ENCODE measurements at places on chromosomes 11 and 22. TPM values are rescaled to one million over a fixed set of nuclear protein-coding genes. Genes with fewer than 3 reads are reported as not detected.

DNA sequence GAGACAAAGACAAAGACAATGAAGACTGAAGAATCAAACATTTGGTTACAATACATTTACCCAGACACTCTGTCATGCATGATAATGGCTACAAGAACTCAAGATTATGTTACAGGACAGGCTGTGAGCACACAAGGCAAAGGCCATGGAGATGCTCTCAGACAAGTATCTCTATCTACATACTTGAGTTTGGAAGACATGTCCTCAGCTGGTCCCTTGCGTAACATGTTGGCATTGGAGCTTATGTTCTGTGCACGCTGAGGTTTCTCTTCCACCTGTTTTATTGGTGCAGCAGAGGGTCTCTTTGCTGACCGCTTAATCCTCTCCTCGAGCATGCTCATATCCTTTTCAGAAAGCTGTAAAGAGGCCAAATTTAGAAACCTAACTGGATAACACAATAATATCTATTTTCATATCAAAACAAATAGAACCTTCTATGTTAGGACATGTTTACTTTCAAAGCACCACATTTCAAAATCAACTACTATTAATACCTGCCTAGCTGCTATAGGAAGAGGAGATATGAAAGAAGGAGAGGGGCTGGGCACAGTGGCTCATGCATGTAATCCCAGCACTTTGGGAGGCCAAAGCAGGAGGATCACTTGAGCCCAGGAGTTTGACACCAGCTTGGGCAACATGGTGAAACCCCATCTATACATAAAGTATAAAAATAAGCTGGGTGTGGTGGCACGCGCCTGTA, 41.6 kb downstream of the F2 start:
- DNase-seq = no peak

- DNase-seq = no peak
Observed at GRCh38 chr22:32327596-32328171, 30.0 kb upstream of the RFPL3 start.

- DNase-seq = peak; percentile 23
Observed at GRCh38 chr11:75635066-75635862, 33.6 kb downstream of the MAP6 start.

DNA sequence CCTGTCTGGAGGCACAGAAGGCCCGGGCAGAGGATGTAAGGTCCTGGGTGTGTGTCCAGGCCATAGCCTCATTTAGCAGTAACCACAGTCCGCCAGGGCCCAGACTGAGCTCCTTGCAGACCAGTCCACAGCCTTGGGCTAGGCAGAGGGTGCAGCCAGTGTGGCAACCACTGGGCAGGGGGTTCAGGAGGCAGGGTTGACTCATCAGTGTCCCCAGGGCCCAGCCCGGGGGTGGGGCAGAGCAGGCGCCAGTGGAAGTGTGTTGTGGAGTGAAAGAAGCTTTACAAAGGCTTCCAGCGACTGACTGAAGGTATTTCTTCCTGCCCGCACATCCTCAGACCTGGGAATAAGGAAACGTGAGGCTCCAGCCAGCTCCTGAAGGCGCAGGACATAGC, 27.7 kb upstream of the WNT11 start:
- peak; percentile 31 for DNase-seq

DNA sequence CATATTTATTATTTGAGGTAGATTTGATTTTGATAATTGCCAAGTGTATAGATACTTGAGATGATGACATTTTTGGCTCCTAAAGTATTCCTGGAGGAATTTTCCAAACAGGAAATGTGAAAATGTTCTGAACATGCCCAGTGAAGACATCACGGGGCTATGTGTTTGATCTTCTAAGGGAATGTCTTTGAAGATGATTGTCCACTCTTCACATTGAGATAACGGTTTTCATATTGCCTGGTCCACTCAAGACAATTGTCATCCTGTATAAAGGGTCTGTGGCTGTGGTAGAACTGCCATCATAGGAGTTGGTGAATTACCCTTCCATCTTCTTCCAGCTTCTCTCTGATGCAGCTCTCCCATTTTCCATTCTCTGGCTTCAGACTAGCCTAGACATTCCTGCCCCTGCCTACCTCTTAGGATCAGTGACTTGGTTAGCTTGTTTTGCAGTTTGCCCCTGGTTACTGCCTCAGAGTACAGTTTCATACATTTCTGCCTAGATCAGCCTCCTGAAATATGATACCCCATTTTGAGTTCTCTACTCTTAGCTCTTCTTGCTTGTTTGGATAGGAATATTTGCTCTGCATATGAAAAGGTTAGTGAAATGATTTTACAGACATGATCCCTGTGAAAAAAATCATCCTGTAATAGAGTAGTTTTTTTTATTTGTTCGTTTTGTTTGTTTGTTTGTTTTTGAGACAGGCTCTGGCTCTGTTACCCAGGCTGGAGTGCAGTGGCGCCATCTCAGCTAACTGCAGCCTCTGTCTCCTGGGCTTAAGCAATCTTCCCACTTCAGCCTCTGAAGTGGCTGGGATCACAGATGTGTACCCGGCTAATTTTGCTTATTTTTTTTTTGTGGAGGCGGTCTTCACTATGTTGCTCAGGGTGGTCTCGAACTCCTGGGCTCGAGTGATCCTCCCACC, 111.4 kb upstream of the SORL1-AS1 start:
- DNase-seq = no peak

GRCh38 chr22:39917197-39917643, 16.3 kb downstream of the GRAP2 start:
- no peak for DNase-seq

GRCh38 chr11:33063326-33063881, 24.0 kb downstream of the TCP11L1 start:
- DNase-seq = no peak

DNA sequence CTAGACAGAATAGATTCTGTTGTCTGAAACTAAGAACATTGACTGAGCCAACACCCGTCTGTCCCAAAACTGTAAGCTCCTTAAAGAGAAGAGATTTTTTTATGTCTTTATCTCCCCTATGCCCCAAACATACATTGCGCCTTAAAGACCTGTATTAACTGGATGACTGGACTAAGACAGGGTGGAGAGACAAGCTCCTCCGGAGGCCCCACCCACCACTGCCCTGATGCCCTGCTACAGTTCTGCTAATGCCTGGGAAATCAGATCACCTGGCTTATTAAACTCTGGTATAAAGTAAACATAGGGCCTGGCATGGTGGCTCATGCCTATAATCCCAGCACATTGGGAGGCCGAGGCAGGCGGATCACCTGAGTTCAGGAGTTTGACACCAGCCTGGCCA, 203.7 kb downstream of the TENM4 start:
- DNase-seq = no peak

OR8B3 gene
- not detected for total RNA-seq

RAB3IL1 gene
- total RNA-seq = 9.5 TPM

CCDC116 gene
- 0.11 TPM for total RNA-seq

SRPRA gene
- total RNA-seq = 64.2 TPM

HBE1 gene
- total RNA-seq = not detected

FGF3 gene
- total RNA-seq = not detected

ELFN2 gene
- total RNA-seq = not detected
